ENCODE measurements at places on chromosomes 2 and 18. TPM values are rescaled to one million over a fixed set of nuclear protein-coding genes. Genes with fewer than 3 reads are reported as not detected.

The OTX1 gene
- 2.0 TPM for total RNA-seq

The GLI2 gene
- total RNA-seq = 3.8 TPM

The TUBA4B gene
- not detected for total RNA-seq

The CHRNG gene
- not detected for total RNA-seq

The RAD51AP2 gene
- 4.2 TPM for total RNA-seq

The SEMA4F gene
- total RNA-seq = 12.3 TPM

The KATNAL2 gene
- 4.2 TPM for total RNA-seq

The SALL3 gene
- 40.8 TPM for total RNA-seq

The EHD3 gene
- 7.2 TPM for total RNA-seq

The B4GALT6 gene
- total RNA-seq = 9.0 TPM

The SPP2 gene
- total RNA-seq = not detected

The POTEC gene
- 6.5 TPM for total RNA-seq

The SIX3 gene
- not detected for total RNA-seq

The DYNAP gene
- not detected for total RNA-seq

The BAZ2B gene
- 84.5 TPM for total RNA-seq

The TUBA3E gene
- total RNA-seq = not detected

The ABHD3 gene
- 18.5 TPM for total RNA-seq

The MC2R gene
- total RNA-seq = not detected

The SLC5A7 gene
- total RNA-seq = not detected

The LYPD6 gene
- 5.1 TPM for total RNA-seq

The IL36B gene
- total RNA-seq = not detected

The SERPINB4 gene
- 0.51 TPM for total RNA-seq

The CGREF1 gene
- 10.7 TPM for total RNA-seq

The GPAT2 gene
- total RNA-seq = 0.96 TPM

The SIX2 gene
- total RNA-seq = 5.1 TPM

The SNORC gene
- total RNA-seq = 1.7 TPM

The GALR1 gene
- total RNA-seq = 0.14 TPM

The CXCR2 gene
- not detected for total RNA-seq

The NGEF gene
- 2.0 TPM for total RNA-seq

The IL36G gene
- total RNA-seq = not detected
